ENCODE measurements at places on chromosomes 2 and 18.
A peak's percentile ranks its signal among the peaks of the same experiment; 100 is the strongest.

- DNase-seq: no peak
Observed at GRCh38 chr18:51361130-51361860, 163.8 kb upstream of the MEX3C start.

- DNase-seq: peak; percentile 43
Observed at GRCh38 chr2:102753563-102754159, 8.2 kb upstream of the TMEM182 start.

- no peak for DNase-seq
Observed at GRCh38 chr2:200670313-200670712, 84.5 kb downstream of the AOX1 start.

DNA sequence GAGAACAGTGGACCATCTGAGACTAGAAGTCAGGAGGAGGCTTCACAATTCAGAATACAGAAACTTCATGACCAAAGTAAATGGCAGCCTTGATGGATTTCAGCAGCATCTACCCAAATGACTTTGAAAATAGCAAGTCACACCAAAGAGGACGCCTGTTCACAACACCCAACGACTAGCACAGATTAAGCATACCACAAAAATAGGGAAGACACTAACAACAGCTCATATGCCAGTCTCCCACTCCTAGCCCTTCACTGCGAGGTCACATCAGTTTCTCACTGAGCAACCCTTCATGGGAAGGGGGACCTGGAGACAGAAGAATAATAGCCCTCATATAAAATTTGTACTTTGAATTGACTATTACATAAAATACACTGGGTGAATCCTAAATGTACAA is 228.4 kb upstream of the SLC39A10 start:
- no peak for DNase-seq

DNA sequence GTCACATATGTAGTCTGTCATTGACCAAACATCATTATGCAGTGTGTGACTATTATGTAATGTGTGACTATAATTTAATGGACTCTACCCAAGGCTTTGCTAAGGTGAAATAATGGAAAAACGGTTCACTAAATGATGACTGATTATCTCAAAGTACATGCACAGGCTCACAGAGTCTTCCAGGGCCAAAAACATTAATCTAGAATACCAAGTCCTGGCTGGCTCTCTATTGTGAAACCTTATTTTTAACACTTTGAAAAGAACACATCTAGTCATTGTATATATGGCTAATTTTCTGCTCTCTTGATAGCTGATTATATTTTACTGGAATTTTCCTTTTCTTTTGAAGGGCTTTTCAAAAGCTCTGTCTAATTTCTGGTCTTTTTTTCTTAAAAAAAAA is 102.9 kb upstream of the THUMPD2 start:
- DNase-seq: no peak

DNA sequence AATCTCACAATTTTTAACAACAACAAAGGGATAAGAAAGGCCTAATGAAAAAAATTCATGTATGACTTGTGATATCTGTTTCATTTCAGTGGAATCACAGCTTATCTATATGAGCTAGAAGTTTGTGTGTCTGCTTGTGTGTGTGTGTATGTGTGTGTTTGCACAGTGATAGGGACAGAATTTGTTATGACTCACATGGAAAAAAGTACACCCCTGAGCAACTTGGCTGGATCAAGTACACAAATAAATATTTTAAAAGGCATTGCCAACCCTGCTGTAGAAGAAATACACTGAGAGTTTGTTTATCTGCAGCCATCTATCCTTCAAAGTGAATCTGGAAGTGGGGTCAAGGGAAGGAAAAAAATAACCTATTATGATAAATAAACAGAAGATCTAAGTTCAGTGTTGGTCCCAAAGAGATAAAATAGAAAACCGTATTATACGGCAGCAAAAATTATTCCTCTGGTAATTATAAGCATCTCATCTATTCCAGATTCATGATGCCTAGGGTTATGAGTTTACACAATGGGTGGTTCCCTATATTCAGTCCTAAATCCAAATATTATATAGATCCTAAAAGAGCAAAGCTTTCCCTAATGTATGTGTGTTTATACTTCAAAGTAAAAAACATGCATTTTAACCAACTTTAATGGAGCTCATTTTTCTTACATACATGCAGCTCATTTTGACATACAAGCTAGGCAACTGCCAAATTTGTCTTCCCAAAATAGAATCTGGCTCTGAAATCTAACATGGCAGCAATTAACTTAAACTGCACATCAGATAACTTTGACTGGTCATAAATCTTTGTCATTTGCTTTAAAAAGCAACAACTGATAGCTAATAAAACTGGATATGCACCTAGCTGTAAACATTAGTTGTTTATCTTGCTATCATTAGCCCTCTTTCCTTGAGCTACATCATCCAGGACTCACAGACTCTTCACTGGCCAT is 420.6 kb downstream of the IRS1 start:
- DNase-seq: no peak

DNA sequence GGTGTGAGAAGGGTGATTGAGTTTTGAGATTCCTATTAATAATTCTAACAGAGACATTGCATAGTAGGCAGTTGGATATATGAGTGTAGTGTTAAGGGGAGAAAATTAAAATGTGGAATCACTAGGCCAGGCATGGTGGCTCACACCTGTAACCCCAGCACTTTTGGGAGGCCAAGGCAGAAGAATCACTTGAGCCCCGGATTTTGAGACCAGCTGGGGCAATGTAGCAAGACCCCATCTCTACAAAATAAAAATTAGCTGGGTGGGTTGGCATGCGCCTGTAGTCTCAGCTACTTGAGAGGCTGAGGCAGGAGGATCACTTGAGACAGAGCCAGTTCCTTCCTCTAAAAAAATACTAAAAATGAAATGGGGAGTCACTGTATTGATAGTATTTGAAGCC is 150.6 kb downstream of the MCFD2 start:
- no peak for DNase-seq

DNA sequence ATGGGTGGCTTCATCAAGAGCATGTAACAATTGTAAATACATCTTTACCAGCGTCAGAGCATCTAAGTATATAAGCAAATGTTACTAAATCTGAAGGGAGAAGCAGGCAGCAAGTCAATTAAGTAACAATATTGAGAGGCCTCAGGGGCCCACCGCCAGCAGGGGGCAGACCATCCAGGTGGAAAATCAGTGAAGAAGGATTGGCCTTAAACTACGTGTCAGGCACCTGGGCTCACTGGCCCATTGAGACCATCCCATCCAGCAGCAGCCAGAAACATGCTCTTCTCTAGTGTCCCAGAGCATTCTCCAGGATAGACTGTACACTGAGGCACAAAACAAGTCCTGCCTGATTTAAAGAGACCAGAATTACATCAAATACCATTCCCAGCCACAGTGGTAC is 96.2 kb upstream of the SNTG2 start:
- no peak for DNase-seq

DNA sequence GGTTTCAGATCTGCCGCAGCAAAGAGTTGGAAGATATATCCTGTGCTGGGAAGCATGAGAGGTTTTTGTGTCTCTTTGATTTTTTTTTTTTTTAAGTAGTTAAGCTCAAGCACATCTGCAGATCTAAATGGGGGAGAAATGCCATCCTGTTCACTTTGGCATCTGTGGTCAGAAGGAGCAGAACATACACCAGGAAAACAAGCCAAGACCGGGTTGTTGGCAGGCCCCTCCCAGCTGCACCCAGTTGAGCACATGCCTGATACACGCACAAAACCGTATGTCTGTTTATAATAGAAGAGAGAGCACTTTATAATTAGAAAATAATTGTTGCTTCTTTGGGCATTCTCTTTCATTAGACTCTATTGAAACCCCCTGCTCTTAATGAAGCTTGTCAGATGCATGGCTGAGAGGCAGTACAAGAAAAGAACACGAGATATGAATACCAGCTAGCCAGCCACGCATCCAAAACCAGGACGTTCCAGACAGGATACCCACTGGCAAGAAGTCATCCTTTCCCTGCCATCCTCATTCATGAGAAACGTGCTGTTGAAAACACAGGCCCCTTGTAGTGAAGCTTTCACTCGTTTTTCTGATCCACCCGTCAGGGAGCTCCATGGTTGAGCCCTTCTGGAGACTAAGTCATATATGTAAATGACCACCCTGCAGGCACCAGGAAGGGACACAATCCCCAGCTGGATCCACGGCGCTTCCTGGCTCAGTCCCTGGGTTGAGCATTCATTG is 152.2 kb downstream of the ALPK2 start:
- no peak for DNase-seq

DNA sequence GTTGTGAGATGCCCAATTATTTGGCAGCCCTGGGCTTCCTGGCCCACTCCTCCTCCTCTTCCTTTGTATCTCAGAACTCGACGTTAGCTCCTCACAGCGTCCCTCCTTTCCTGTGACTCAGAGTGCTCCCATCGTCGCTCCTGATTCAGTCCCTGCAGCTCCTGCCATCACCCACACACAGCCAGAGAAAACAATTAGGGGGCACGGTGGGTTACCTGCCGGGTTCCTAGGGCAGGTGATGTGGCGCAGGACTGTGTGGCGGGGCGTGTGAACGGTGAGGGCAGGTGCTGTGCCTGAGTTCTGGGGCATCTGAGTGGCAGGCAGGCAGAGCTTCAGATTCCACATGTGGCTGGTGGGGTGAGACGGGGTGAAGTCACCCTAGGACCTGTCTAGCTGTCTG is 42.6 kb downstream of the GLI2 start:
- no peak for DNase-seq

- DNase-seq: no peak
Observed at GRCh38 chr2:241617431-241618154, 19.4 kb downstream of the THAP4 start.

GRCh38 chr2:181614874-181615638 is 41.8 kb downstream of the CERKL start:
- DNase-seq: no peak

GRCh38 chr2:11155381-11156035 is at the start of gene SLC66A3:
SLC66A3 (plus strand) TSS chr2:11155467; CDS start chr2:11155547, 80 bp downstream.
- peak; percentile 79 for DNase-seq

- no peak for DNase-seq
Observed at GRCh38 chr2:28976584-28976983, 4.5 kb upstream of the TOGARAM2 start.

GRCh38 chr2:168314236-168314635 is 66.8 kb upstream of the STK39 start:
- DNase-seq: no peak

- DNase-seq: no peak
Observed at GRCh38 chr2:241339839-241340630, 16.1 kb upstream of the FARP2 start.

GRCh38 chr2:10083046-10083445 is 2.8 kb upstream of the CYS1 start:
- no peak for DNase-seq

- DNase-seq: no peak
Observed at GRCh38 chr18:47151439-47151838, 1.1 kb upstream of the HDHD2 start.
